ENCODE measurements at places on chromosomes 5 and 9.

DNA sequence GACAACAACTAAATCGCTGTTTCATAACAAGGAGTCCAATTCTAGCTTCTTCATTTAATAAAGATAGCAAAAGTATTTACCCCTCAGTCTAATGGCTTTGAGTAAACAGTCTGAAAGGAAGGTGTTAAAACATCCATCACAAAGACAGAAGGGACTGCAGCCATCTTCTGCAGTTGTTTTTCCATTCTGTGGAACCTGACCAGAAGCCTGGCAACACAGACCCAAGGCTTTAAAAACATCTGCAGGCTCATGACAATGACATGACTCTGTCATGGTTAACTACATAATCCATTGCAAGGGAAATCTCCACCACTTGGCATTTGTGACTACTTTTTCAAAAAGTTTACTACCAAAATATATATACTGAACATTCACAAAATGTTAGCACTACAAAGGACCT is 51.9 kb downstream of the ELL2 start:
- no peak for DNase-seq

DNA sequence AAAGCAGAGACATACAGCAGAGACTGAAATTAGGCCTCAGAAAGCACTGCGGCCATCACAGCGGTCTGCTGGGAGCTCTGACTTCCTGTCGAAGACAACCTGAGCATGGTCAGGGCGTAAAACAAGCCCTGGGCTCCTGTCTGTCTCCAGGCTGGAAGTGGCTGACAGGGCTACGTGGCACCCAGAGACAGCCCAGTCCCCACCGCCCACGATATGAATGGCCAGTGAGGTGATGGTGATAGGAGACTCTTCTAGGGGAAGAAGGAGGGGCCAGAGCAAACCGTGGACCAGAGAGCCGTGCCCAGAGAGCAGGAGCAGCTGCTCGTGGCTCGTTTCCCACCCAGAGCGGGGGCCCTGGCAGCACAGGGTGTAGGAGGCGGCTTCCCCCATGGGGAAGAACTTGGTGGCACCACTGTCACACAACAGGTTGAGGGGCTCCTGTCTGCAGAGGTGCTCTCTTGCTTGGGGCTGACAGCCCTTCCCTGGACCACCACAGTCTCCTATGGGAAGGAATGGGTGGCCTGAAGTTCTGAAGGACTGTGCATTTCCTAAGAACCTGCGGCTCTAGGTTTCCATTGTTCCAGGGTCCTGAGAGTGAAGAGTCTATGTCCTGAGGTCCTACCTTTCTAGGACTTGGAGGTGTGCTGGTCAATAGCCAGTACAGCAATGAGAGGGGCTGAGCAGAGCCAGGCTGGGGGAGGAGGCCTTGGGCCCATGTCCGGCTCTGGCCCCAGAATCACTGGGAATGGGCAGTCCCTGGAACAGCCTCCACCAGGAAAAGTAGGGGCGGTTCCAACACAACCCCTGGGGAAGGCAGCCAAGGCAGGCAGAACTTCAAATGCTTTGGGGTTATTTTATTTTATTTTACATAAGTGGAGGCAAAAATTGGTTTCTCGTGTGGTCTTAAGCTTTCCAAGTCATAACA is 56.4 kb downstream of the BARX1 start:
- no peak for DNase-seq

- no peak for DNase-seq
These were observed 11.3 kb downstream of the CARD19 start for GRCh38 chr9:93107151-93107824.

DNA sequence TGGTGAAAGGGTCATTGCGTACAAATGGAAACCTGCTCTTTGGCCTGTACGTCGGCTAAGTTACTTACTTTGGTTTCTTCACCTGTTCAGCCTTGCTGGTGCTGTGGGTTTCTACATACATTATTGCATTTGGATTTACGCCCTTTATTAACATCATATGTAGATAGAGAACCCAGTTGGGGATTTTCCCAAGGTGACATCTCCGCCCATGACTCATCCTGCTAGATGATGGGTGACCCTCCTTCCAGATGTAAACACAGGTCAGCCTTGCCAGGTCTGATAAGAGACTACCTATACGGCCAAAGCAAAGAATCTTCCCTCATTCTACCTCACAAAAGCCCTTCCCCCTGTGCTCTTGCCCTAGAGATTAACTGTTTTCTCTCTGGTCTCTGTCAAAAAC is 360.9 kb downstream of the KDM4C start:
- DNase-seq = no peak

DNA sequence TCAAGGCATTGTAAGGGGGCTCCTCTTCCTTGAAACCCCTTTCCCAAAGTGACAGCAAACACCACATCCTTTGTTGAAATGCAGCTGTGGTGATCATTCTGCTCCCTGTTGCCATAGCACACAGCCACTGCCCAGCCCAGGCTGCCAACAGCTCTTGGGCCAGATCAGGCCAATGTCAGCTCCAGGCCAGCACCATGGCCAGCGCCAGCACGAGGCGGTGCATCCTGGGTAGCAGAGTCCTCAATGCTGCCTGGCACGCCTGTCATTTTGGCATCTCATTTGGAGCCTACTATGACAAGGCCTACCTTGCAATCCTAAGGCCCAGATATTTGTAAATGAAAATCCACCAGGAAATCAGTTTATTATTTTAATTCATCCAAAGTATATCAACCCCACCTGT is 390.6 kb downstream of the DNAH5 start:
- DNase-seq = no peak

DNA sequence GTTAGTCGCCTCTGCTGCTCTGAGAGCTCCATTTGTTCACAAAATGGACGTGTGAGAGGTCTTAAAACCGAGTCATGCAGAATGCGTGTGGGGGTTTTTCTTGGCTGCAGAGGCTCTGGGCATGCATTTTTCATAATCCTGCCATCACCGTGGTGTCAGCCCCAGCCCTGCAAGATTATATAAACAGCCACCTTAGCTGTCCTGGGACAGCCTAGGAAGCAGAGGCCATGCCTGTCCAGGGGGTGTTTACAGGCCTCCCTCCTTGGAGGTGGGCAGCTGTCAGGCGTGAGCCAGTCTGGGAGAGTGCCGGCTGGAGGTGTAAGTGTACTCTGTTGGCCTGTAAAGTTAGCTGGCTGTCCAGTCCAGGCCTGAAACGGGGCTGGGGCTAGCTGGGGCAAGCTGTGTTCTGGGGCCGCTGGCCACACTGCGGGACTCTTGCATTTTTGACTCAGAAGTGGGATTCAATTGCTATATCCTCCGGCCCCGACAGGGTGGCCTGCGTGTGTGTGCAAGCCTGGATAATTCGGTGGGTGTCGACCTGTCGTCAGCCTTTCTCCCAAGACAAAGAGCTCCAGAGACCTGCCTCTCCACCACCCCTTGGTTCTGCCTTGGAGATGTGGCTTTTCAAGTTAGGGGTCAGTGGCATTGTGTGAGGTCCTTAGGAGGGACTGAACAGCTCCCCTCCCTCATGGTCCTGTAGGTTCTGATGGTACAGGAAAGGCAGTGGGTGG is 2.4 kb downstream of the WNK2 start:
- no peak for DNase-seq

GRCh38 chr9:121217609-121218292 is 16.1 kb upstream of the RAB14 start:
- no peak for DNase-seq

- DNase-seq = no peak
These were observed 176.8 kb downstream of the NR2F1-AS1 start for GRCh38 chr5:93404246-93404645.

DNA sequence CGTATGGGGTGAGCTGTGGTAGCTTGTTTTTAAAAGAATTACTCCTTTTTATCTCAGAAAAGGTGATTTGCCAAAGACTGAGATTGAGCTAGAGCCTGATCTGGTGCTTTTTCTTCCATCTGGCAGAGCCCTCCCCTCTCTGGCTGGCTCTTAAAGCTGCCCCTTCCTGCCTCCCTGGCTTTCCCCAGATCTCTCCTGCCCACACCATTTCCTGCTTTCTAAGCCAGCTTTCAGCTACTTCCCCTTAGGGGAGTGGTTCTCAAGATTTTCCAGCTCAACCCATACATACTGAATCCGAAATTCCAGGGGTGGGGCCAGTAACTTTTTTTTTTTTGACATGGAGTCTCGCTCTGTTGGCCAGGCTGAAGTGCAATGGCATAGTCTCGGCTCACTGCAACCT is 4.8 kb upstream of the ACOT12 start:
- no peak for DNase-seq

- DNase-seq = no peak
These were observed 4.1 kb downstream of the GLRX start for GRCh38 chr5:95818181-95819147.

DNA sequence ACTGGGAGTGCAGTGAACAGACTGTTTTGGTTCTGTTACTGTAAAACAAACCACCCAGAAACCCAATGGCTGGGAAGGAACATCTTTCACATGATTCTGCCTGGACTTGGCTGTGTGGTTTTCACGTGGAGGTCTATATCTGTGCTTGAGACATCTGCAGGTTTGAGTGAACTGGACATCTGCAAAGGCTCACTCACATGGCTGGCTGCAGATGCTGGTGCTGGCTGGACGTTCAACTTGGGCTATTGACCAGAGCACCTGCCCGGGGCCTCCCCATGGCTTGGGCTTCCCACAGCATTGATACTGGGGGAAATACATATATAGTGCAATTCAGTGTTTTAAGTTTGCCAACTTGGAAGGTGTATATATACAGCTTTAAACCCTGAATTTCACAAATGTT is 6.8 kb downstream of the CTSL start:
- DNase-seq = no peak

GRCh38 chr9:133845440-133845839 is 107.3 kb upstream of the SARDH start:
- no peak for DNase-seq

DNA sequence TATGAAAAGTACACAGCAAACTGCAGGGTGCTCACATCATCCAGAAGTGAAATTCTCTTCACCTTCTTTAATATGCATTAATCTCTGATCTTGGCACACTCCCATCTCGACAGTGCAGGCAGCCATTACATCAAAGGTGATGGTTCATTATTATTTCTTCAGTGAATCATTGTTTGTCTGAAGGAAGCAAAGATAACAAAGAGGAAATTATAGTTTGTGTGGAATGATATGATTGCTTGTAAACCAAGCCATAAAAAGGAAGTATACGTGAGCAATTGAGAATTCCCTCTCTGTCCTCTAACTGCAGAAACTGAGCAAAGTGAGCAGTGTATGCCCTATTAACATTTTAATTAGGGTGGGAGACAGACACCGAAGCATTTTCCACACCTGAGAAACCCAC is 171.6 kb upstream of the PPP1R2B start:
- no peak for DNase-seq

GRCh38 chr9:130872912-130873503 is 23.6 kb downstream of the QRFP start:
- DNase-seq = no peak

DNA sequence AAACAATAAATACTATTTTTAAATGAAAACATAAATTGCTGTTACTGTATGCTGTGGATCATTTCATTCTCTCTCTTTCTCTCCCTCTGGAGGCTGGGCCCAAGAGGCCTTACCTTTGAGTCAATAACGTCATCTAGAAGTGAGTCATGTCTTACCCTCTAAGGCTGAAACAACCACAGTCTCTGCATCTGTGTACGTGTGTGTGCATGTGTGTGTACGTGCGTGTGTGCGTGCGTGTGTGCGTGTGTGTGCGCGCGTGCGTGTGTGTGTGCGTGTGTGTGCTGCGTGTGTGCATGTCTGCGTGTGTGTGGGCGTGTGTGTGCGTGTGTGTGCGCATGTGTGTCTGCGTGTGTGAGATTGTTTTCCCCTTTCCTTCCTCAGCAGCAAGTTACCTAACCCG is 13.6 kb upstream of the IL17B start:
- DNase-seq = no peak

DNA sequence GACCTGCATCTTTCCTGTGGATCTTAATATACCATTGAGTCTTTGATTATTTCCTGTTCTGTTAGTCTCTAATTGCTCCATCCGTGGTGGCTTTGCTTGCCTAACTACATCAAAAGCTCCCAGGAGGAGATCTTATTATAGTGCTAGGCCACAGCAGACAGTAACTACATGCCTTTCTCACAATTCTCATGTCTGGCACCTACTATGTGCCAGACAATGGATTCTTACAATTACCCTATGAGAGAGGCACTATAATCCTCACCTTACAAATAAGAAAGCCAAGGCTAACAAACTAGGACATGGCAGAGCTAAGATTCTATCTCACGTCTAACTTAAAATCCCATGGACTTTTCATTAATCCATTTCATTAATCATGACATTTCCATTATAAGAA is 70.3 kb upstream of the TARS1 start:
- DNase-seq = no peak

DNA sequence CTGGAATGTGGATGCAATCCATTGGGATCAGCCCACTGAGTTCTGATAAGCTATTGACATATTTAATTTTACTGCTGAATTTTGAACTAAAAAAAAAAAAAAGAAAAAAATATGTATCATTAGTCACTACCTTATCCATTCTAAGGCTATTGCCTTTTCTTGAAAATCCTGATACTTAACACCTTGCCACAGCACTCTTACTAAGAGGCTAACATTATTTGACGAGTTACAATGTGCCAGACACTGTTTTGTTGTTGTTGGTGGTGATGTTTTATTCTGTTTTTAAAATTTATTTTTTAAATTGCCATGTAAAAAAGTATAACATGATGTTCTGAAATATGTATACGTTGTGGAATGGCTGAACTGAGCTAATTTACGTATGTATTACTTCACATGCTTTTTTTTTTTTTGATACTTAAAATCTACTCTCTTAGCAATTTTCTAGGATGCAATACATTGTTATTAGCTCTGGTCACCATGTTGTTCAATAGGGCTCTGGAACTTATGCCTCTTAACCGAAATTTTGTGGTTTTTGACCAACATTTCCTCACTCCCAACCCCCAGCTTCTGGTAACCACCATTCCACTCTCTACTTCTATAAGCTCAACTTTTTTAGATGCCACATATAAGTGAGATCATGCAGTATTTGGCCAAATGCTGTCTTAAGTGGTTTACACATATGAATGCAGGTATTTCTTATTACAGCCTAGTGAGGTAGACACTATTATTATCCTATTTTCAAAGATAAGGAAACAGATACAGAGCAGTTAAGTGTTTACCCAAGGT is 134.8 kb upstream of the PCA3 start:
- no peak for DNase-seq

DNA sequence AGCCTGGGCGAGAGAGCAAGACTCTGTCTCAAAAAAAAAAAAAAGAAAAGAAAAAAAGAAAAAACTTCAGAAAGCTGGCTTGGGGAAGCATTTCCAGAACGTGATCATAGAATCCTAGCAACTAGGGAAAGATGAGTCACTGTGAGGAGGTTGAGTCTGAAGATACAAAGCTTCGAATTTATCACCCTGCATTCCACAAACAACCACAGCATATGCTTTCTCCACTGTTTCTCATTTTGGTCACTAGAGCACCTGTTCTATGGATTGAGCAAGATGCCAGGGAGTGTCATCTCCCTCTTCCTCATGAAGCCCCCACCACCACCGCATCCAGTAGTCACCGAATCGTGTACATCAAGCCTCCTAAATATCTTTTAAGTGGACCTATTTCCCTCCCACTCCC is 37.9 kb downstream of the SEMA5A start:
- no peak for DNase-seq

DNA sequence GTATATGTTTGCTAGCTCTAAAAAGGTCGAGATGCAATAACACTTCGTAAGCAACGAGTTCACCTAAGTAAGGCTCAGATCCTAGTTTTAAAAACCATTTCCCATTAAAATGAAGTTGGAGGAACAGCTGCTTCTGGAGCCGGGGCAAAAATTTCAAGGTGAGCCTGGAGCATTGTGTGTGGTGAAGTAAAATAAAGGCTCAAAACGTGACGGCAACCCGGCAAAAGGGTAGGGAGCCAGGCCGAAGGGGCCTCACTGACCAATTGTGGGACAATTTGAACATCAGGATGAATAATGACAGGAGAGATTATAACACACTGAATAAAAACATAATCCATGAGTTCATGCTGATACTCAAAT is 20.1 kb downstream of the BTNL9 start:
- DNase-seq = no peak

All from NCI-H2171 (cell line).